Stimulated activated CD8-positive, alpha-beta memory T cell treated with anti-CD3 and anti-CD28 coated beads, Interleukin-4, amount 100 ng/mL, for 1 hour (primary cell): ENCODE measurements at places on chromosomes 5 and 9.
A peak's percentile ranks its signal among the peaks of the same experiment; 100 is the strongest.

DNA sequence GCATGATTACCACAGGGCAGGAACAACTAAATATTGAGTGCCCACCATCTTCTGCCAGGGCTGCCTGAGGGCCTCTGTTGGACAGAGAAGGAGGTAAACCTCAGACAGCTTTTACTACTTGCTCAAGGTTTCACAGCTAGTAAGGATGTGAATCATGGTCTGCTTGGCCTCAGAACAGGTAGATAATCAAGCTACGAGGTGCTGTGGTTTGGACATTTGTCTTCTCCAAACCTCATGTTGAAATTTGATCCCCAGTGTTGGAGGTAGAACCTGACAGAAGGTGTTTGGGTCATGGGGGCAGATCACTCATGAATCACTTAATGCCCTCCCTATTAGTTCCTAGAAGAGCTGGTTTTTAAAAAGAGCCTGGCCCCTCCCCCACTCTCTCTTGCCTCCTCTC lies 541.2 kb upstream of the TRPC7 start:
- DNase-seq, result no peak

DNA sequence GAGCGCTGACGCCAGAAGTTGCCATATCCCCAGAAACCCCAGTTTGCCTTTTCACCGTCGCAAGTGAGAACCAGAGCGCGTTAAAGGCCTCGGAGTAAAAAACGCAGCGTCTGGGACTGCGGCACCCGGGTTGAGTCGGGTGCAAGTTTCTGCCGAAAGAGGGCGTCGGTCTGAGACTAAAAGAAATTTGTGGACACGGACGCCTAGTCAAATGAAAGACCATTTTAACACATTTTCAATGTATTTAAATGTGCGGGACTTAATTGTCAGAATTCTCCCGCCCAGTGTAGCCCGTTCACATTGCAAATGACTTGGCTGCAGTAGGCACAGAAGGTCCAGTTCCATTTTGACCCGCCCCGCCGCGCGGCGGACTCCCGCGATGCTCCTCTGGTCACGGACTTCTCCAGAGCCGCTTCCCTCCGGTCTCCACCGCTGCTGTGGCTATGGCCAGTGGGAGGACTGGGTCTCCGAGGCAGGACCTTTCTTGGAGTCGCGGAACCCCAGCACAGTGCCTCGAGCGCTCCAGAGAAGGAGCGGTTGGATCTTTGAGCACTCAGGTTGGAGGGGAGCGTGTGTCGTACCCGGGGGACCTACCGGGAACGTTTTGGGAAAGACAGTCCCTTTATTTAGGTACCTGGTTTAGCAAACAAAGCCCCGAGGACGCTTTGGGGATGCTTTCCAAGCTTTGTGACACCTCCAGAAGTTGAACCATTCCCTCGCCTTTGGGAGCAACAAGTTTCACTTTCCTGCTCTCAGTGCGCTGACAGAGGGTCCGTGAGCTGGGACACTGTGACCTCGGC lies 1.2 kb upstream of the NPR3 start:
- DNase-seq, result no peak

- DNase-seq, result no peak
These were observed 6.3 kb upstream of the TDRD7 start for GRCh38 chr9:97405551-97405950.

GRCh38 chr5:108339220-108339619 lies 42.7 kb downstream of the FBXL17 start:
- DNase-seq, result no peak

GRCh38 chr5:41636605-41637004 lies 126.2 kb upstream of the PLCXD3 start:
- DNase-seq, result no peak

- DNase-seq, result no peak
These were observed 20.0 kb upstream of the GNE start for GRCh38 chr9:36278243-36278642.

- DNase-seq, result no peak
These were observed 138.6 kb downstream of the ARL15 start for GRCh38 chr5:54171645-54172384.

GRCh38 chr5:53478411-53479044 lies 1.9 kb upstream of the FST start:
- DNase-seq, result no peak

DNA sequence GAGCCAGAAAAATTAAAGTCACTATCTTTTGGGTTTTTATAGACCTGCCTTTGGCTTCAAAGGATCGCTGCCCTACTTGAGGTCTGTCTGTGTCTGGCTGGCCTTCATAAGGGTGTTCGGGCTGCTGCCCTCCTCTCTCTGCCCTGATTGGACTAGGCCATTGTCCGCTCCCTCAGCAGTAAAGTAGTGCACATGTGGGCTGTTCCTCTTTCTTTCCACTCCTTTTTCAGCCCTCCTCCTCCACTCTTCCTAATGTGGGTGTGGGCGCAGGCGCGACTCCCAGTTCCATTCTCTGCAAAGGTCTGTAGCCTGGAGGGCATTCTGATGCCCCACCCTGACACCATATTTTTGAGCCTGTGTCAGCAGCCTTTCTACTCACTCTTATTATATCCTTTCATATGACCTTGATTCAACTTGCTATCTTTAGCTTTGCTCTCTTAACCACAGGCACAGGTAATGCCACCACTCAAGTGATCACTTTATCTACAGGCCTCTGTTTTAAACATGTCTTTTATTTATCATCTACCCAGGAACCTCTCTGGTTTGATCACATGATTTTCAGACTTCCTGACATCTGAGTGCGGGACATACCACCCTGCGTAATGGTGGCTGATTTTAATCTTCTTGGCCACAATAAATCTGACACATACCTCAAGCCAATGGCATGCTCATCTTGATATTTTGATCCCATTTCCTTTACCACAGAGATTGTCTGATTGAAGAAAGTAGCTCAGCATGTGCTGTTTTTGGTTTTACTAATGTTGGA lies 144.5 kb downstream of the AOPEP start:
- DNase-seq, result peak; percentile 7

- no peak for DNase-seq
These were observed 92.5 kb downstream of the SIL1 start for GRCh38 chr5:139105621-139106071.

DNA sequence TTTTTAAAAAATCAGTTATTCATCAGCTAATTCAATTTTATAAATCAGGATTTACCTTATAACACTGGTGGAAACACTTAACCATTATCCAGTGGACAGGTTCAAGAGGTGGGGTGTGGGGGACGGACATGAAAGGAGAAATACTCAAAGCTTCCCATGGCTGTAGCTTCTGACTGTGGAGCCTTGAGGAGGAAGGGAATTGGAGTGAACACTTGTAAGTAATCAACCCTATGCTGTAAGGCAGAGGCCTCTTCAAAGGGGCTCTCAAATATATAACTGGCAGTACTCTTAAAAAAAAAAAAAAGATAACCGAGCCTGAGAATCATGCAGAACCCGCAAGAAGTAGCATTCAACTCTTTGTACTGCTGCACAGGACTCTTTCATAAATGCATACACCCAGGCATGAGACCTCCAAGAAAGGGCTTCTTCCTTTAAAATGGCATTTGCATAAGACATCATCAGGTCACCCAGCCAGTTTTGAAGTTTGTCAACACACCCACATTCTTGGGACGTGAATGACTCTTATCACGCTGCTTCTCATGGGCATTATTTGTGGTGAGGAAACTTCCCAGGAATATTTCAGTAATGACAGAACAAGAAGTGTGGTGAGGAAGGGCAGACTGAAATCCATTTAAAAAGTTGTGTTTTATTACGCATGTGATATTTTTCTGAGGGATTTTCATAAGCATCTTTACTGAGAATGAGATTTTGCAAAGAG lies 8.1 kb downstream of the OSMR start:
- DNase-seq, result no peak

- DNase-seq, result no peak
These were observed 212.4 kb upstream of the MEF2C start for GRCh38 chr5:89095341-89095740.

DNA sequence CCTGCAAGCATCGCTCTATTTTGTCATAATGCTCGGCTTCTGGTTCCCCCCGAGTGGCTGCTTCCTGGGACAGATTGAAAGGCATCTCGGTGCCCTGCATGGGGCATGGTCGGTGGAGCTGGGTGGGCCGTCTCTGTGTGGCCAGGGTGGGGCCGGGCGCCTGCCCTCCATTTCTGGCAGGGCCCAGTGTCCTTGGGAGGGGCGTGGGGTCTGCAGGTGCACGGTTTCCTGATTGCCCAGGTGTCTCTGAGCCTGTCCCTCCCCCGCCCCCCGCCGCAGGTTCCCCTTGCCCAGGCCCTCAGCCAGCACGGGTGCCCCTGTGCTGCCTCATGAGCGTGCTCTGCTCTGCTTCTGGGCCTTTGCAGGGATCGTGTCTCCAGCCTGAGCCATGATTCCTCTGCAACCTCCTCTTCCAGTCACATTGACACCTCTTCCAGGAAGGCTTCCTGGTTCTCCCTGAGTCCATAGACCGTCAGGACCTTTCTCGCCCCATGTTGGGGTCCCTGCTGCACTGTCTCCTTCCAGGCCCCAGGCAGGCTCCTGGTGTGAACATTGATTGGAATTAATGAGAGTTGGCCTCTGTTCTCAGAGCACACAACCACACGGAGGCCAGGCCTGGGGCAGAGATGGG lies 90.2 kb downstream of the RXRA start:
- no peak for DNase-seq

- DNase-seq, result no peak
These were observed 680 bp downstream of the GPX8 start for GRCh38 chr5:55160493-55161209.

GRCh38 chr5:155239803-155240202 lies 226.2 kb downstream of the KIF4B start:
- DNase-seq, result no peak

GRCh38 chr5:115555084-115555633 lies 10.6 kb upstream of the FEM1C start:
- DNase-seq, result no peak

DNA sequence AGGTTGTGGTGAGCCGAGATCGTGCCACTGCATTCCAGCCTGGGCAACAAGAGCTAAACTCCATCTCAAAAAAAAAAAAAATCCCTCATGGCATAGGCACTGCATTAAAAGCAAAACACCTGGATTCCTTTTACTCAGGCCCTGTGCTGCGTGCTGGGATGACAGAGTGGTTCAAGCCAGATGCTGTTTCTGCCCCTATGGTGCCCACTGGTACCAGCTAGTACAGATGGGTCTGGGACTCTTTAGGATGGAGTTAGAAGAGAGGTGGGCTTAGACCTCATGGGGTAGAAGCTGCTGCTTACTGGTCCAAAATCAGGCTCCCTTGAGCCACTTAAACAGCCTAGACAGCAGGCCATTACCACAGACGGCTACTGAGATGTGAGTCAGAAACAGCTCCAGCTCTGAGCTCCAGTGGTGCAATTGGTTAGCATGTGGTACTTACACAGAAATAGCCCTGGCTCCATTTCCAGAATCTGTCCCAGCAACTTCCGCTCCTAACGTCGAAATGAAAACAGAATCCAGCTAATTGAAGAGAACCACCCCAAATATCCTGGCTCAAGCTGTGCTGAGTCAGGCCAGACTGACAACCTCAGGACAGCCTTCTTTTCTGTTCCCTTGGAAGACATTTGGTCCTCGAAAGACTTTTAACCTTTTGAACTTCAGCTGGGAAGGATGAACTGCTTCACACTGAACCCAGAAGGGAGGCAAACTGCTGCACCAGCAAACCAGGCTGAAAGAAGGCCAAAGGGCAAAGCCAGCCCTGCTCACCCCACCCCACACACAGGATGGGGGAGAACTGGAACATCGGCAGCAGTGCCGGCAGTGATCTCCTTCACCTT lies 15.5 kb downstream of the C5orf15 start:
- DNase-seq, result no peak
